HT-29 (cell line): ENCODE measurements at places on chromosomes 1 and 21. TPM values are rescaled to one million over a fixed set of nuclear protein-coding genes. Genes with fewer than 3 reads are reported as not detected.

The SLC50A1 gene
- total RNA-seq, result 38.8 and 47.5 TPM in 2 replicates

The CR1L gene
- not detected in 2 replicates for total RNA-seq

The LRRC8D gene
- 16.7 and 17.0 TPM in 2 replicates for total RNA-seq

The CDK18 gene
- total RNA-seq, result 22.2 and 27.6 TPM in 2 replicates

The UBQLN4 gene
- 35.7 and 41.0 TPM in 2 replicates for total RNA-seq

The TAF12 gene
- 28.9 TPM in 2 replicates for total RNA-seq

The MX1 gene
- total RNA-seq, result 18.0 and 30.6 TPM in 2 replicates

DNA sequence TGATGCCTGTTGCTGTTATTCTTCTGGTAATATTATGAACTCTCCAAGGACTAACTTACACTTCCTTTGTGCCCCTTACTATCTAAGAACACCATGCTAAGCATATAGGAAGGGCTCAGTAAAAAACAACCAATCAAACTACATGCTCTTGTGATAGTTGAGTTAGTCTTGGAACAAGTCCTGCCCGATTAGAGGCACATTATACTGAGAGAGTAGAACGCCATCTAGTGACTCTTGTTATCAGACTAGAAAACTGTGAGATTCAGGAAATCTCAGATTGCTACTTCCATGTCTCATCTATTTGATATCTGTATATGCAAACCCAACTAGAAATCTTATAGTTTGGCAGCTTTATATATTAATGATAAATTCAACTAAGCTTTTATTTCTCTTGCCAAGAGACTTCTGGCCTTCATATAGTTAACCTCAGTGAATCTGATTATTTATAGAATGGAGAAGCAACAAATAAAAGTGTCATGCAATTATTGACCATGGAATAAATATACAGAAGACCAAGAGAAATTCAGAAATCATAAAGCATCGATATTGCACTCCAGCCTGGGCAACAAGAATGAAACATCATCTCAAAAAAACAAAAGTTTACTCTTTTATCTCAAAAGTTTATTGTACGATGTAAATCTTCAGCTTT lies 7.8 kb upstream of the SRRM1 start:
- peak; percentile 74 for DNase-seq

DNA sequence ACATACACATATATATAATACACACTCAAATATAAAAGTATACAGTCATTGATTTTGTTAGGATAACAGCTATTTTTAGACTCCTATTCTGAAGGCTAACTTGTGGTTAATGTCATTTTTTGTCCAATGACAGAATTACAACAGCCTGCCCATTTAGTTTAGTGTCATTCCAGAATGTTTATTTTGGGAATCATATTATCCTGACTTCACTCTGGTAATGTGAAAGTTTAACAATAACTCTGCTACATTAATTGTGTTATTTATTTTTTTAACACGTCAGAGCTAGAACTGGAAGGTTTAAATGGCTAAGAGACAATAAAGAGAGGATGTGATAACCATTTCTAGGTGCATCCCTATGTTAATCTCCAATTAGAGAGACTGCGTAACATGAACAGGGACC lies 648.1 kb downstream of the USP25 start:
- DNase-seq, result no peak

DNA sequence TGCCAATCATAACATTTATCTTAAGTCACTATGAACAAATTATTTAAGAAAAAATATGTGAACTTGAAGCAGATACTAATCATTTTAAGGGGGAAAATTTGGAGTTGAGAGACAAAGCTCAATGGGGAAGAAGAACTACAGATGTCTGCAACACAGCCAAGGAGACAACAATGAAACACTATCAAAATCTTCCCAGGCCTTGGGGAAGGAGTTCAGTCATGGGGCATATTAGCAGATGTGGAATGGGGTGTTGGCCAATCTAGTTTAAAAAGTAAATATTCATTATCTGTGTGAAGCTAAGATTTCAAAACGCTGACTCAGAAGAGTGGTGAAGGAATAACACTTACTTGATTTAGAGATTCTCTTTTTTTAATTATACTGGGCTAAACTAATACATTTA lies 671.6 kb upstream of the ZP4 start:
- no peak for DNase-seq

- no peak for DNase-seq
Observed at GRCh38 chr21:27771938-27772483, 805.1 kb upstream of the ADAMTS5 start.

GRCh38 chr1:119981986-119982815 lies 85.9 kb upstream of the ADAM30 start:
- DNase-seq, result no peak

DNA sequence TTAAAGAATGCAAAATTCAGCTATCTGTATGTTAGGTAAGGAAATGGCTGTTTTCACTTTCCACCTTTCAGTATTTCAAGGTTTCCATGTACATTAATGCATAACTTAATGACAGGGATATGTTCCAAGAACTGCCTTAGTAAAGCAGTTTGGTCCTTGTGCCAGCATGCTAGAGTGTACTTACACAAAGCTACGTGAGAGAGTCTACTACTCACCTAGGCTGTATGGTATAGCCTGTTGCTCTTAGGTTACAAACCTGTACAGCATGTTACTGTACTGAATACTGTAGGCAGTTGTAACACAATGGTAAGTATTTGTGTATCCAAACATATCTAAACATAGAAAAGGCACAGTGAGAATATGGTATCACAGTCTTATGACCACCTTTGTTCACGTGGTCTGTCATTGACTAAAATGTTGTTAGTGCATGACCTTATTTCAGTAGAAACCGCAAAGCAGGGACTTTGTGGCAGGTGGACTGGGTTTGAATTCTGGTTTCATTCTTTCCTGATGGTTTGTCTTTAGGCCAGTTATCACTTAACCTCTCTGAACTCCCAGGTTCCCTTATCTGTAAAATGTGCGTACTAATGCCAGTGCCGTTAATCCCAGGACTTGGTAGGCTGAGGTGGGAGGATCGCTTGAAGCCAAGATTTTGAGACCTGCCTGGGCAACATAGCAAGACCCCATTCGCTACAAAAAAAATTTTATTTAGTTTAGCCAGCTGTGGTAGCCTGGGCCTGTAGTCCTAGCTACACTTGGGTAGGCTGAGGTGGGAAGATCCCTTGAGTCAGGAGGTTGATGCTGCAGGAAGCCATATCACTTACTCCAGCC lies 4.9 kb downstream of the SMYD2 start:
- no peak for DNase-seq

GRCh38 chr1:243917177-243917862 lies 67.3 kb upstream of the AKT3 start:
- no peak for DNase-seq

DNA sequence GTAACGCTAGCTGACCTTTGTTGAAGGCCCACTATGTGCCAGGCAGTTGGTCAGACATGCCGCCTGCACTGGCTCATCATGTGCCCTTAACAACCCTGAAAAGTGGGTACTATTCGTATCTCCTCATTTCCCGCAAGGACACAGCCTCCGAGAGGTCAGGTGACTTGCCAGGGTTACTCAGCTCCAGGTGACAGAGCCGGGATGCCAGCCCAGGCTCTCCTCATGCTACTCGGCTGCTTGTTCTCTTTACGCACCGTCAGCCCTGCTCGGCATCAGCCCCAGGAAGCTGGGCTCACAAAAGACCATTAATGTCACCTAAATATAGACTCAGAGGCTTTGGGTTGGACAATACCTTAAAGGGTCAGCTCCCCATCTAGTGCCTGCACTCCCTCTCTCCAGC lies 29.0 kb downstream of the GRHL3 start:
- DNase-seq, result no peak

DNA sequence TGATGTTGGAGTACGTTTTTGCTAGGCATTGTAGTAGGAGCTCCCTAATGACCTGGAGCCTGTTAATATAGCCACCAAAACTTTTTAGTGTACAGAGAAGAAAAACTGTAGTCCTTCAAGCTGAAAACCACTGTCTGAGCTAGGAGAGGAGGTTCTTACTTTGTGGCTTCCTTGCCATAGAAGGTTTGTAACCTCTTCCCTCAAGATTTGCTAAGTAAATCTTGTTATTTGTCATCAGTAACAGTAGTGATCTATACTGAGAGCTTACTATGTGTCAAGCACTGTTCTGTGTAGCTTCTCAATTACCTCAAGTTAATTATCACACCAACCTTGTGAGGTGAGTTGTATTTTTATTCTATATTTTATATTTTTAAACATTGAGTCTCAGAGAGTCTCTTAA lies 21.2 kb upstream of the LRRC8C start:
- DNase-seq, result no peak

DNA sequence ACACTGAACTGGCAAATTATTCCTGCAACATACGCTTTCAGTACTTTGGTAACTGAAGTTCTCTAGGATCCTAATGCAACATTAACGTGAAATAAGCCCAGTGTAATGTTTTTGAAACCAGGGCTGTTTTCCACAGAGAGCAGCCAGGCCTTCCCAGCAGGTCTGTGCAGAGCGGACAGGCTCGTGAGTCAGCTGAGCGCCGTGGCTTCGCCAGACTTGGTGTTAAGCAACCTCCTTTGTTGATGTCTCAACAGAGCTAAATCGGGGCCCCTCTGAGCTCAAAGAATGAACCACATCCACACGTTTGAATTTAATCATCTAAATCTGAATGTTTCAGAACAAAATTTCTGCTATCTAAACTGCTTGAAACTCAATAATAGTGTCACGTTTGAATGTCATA lies 181.8 kb upstream of the FMN2 start:
- DNase-seq, result no peak

- DNase-seq, result no peak
Observed at GRCh38 chr1:175222296-175222938, 29.8 kb upstream of the KIAA0040 start.

DNA sequence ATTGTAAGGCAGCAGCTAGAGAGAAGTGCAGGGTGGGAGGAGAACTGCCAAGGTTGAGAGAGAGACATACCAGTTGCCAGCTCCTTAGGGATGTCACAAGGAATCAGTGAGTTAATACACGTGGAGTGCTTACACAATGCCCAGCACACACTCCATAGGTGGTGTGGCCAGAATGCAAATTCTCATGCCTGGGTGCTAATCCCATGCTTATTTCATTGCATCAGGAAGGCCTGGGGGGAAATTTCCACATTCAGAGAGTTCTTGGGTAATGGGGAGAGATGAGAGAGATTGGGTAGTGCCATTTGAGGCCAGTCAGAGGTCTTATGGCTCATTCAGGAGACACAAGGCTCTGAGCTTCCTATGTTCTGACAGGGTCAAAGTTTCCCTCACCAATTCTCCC lies 38.7 kb downstream of the GJA5 start:
- no peak for DNase-seq

DNA sequence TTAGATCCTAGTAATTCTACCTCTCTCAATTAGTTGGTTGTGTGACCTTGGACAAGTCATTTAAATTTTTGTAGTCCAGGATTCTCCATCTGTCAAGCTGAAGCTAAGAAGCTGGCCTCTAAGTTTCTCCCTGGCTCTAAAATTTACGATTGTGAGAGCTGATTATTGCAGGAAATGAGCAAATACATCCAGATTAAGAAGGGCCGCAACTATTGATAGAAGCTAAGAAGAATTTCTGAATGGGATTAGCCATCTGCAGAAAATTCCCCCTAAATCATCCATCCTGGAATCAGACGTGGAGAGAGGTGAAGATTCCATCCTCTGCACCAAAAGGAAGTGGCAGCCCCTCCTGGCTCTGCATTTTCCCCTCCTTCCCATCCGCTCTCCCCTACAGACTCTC lies 55.0 kb downstream of the HIVEP3 start:
- no peak for DNase-seq

- no peak for DNase-seq
Observed at GRCh38 chr1:28039341-28039740, 49.1 kb downstream of the EYA3 start.

GRCh38 chr1:157008502-157008901 lies 37.0 kb downstream of the ARHGEF11 start:
- no peak for DNase-seq

DNA sequence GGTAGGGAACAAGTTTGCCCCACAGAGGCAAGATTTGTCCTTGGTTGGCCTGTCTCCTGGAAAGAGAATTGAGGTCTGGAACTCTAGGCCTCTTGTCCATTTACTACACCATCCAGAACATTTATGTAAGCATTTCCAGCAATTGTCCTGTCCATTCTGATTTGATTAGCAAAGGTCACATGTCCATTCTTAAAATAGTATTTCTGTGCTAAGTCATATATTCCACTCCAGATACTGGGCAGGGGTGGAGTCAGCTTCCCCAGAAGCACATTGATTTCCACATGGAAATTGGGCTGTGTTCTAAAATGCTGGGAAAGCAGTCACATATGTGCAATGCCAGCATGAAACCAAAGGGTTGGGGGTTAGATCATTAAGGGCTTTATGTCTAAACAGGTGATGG lies 21.5 kb upstream of the FMN2 start:
- DNase-seq, result no peak

DNA sequence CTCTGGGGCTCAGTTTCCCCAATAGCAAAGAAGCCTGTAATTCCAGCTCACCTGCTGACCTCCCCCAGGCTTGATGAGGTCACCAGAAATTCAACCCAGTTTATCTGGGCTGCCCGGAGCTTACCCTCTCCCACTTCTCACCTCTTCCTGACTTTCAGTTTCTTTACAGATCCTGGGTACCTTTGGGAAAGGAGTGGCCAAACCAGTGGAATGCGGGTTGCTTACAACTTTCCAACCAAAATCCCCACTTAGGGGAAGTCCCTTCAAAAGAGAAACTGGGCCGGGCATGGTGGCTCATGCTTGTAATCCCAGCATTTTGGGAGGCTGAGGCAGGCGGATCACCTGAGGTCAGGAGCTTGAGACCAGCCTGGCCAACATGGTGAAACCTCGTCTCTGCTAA lies 5.9 kb upstream of the MARCKSL1 start:
- no peak for DNase-seq
